ENCODE measurements at places on chromosomes 5 and 9. TPM values are rescaled to one million over a fixed set of nuclear protein-coding genes. Genes with fewer than 3 reads are reported as not detected.

The KIAA0825 gene
- total RNA-seq = 0.54 TPM

The TAF11L6 gene
- total RNA-seq = not detected

The ESM1 gene
- total RNA-seq = not detected

The KLF4 gene
- 1.0 TPM for total RNA-seq

The ALDOB gene
- total RNA-seq = not detected

The HTR4 gene
- total RNA-seq = not detected

DNA sequence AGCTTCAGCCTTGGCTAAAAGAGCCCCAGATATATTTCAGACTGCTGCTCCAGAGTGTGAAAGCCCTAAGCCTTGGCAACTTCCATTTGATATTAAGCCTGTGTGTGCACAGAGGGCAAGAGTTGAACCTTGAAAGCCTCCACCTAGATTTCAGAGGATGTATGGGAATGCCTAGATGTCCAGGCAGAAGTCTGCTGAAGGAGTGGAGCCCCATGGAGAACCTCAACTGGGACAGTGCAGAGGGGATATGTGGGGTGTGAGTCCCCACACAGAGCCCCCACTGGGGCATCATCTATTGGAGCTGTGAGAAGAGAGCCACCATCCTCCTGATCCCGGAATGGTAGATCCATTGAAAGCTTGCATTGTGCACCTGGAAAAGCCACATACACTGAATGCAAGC lies 1784.8 kb upstream of the CDH9 start:
- no peak for DNase-seq

DNA sequence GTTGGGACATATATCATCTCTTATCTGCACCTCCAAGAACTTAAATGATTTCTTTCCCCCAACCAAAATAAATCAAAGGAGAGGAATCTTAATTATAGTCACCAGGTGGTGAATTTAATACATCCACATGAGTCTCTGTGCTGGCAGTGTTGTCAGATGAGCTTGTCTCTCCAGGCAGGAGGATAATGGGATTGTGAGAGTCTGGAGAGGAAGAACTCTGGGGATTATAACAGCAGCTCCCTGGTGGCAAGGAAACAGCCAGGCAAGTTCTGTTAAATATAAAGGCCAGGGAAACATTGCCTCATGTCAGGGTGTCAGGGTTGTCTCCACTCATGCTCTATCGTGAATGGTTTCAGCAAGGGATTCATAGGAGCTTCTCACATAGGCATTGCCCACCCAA lies 80.8 kb downstream of the TLR4 start:
- no peak for DNase-seq

- DNase-seq = no peak
Observed at GRCh38 chr9:14909601-14909960, 647 bp downstream of the FREM1 start.

DNA sequence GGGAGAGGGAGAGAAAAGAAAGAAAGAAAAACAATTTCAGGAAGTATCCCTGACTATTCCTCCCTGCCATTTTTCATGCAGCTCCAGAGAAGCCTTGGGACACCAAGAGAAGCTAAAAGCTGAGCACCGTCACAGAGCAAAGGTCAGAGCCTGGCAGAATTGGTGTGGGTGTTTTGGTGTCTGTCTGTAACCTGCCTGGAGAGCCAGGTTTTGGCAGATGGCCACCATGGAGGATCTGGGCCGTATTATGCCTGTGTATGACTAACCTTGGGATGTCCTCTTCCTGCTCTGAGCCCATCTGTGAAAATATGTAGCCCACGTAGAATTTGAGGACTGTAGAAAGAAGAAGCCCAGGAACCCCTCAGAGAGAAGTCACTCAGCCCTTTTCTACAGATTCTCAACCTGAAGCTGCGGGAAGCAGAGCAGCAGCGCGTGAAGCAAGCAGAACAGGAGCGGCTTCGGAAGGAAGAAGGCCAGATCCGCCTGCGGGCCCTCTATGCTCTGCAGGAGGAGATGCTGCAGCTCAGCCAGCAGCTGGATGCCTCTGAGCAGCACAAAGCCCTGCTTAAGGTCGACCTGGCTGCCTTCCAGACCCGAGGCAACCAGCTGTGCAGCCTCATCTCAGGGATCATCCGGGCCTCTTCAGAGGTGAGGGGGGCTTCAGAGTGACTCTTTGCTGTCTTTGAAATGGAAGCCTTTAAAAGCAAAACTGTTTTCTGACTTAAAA lies 18.8 kb downstream of the GLE1 start:
- DNase-seq = no peak

- no peak for DNase-seq
Observed at GRCh38 chr5:135951257-135951656, 3.5 kb downstream of the LECT2 start.

- no peak for DNase-seq
Observed at GRCh38 chr5:40616781-40617180, 62.9 kb upstream of the PTGER4 start.

DNA sequence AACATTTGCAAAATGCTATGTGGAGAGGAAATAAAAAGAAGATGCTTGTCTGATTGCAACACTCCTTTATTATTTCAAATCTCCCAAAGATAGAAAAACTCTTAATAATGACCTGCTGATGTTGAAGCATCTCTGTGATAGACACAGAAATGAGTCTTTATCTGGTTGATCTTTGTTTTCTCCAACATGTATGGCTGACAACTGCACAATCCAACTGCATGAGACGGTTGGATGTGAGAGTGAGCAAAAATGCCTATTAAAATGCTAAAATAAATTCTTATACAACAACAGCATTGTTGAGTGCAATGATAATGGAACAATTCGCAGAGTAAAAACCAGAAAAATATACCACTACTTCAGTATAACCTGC lies 7.5 kb upstream of the IZUMO3 start:
- no peak for DNase-seq

GRCh38 chr5:131281133-131281867 lies 17.4 kb downstream of the CDC42SE2 start:
- DNase-seq = peak; percentile 85

GRCh38 chr5:122844910-122845228 lies 544 bp upstream of the SNX24 start:
- DNase-seq = no peak

DNA sequence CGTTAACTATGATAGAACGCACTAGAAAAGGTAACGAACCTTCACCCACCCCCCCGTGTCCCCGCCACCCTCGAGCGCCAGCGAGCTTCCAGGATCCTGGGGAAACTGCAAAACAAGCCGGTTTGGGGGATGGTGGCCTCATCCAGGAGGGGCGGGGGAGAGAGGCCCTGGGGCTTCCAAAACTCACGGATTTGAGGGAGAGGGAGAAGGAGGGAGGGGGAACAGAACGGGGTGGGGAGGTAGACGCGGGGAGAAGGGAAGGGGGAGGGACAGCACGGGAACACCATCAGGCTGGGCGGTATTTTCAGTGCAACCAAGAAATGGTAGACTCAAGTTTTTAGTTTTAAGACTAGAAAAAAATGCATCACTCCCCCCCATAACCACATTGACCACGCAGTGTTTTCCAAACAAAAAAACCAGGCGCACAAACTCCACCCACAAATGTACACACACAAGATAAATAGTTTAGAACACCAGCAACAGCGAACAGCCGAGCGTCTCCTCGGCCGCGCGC lies 1.4 kb downstream of the NRARP start:
- DNase-seq = no peak

GRCh38 chr9:4327504-4328191 lies 27.8 kb upstream of the GLIS3 start:
- DNase-seq = no peak

- DNase-seq = no peak
Observed at GRCh38 chr5:54234304-54234933, 76.0 kb downstream of the ARL15 start.

- DNase-seq = no peak
Observed at GRCh38 chr9:83061990-83062650, 822 bp downstream of the RASEF start.

- no peak for DNase-seq
Observed at GRCh38 chr5:149630337-149630736, 49.0 kb downstream of the ARHGEF37 start.

DNA sequence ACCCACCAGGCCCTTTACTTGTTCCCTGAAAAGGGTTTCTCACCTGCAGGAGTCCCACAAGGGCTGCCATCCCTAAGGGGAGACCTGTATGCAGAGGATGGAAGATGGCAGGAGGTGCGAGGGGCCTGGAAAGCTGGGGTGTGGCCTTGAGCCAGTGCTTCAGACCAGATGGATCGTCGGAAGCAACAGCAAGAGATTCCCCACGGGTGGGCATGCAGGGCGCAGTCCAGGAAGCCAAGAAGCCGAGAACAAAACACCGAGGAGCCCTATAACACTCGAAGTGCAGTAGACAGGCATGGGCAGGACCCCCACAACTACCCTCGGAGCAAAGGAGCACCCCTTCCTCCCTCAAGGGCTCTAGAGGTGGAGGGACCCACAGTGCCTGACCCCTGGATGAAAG lies 24.7 kb upstream of the FRRS1L start:
- no peak for DNase-seq

DNA sequence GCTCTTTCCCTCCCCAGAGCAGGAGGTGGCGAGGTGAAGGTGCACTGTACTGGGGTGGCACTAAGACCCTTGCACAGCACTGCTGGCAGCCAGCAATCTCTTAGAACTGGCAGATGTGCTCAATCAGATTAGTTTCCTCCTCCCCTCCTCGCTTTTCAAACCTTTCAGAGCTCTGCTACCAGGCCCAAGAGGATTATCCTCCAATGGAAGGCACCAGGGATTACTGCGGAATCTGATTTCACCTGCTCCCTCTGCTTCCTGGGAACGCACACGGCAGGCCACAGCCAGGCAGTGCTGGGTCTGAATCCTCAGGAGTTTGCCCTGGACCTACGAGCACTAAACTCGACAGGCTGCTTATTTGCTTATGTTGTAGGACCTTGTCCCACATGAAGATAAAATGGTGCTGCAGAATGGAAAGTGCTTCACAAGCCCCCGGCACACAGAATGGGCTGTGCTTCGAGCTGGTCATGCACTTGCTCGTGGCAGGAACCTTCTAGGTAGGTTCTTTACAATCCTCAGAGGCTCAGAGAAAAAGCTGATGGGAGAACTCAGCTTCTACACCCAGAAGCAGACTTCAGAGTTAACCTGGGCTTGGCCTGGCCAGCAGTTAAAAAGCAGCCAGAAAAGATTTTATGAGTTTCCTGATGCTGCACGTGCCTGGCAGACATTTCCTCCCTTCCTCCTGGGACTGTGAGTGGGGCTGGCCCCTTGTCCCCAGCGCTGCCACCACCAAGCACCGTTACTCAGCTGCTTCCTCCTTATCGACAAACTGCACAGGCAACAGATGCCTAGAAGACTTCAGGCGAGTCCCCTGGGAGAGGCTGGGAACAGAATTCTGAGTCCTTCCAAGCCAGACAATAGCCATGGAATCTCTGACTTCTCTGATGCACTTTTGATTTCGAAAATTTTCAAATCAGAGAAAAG lies 33.1 kb downstream of the FABP6 start:
- no peak for DNase-seq

DNA sequence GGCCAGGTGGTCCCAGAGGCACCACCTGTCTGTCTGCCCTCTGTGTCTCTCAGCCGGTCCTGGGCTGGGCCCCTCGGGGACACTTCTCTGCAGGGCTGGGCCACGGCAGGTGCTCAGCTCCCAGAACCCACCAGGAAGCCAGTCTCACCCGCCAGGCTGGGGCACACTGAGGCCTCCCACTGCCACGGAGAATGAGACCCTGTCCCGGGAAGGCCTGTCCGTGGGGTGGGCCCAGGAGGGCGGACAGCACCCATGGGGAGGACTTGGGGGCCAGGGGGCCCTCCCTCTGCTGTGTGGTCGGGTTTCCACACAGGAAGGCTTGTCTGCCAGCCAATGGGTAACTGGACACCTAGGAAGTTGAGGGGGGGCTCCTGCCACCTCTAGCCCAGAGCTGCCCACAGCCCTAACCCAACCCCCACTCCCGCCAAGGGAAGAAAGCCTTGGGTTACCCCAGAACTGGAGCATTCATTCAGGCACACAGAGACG lies 4.1 kb upstream of the TUBB4B start:
- DNase-seq = no peak

GRCh38 chr5:142133330-142134206 lies 25.0 kb downstream of the NDFIP1 start:
- DNase-seq = peak; percentile 34

DNA sequence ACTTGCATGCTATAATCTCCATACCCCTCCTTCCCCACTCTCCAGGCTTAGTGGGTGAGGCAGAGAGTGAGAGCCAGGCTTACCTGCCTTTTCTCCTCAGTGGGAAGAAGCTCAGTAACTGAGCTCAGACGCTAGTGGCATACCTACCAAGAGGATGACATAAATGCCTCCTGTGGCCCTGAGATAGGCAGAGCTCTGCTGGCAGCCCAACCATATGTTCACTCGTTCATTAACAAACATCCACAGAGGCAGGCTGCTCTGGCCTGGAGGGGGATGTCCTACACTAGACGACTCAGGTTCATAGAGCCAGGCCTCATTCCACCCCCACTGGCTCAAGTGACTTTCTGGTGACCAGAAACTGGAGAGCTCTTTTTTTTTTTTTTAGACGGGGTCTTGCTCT lies 81.3 kb downstream of the THBS4 start:
- no peak for DNase-seq

GRCh38 chr5:74196233-74196632 lies 444.3 kb downstream of the ENC1 start:
- DNase-seq = no peak

Measured in activated CD4-positive, alpha-beta T cell treated with anti-CD3 and anti-CD28 coated beads, Interleukin-2, amount 10 ng/mL, durations not matched to agents 24 days and 14 days (primary cell).